ENCODE measurements at places on chromosomes 5 and 9.

GRCh38 chr5:51208296-51208695, 175.0 kb upstream of the ISL1 start:
- DNase-seq = no peak

DNA sequence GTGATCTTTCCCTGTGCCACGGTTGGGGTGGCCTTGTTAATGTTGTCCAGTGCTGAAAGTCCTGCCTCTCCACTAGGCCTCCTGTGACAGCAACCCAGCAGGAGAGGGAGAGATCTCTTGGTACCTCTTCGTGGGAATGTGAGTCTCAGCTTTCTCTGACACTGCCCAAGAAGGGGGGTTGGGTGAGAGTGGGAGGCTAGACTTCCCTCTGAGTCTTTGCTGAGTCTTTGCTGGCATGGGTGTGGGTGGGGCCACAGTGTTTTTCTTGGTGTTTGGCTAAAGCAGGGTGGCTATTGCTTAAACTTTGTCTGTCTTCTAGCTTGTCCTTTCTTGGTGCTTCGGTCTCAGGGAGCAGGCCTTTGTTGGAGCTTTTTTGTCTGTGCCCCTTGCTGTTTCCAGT, 145.6 kb downstream of the GNA14 start:
- DNase-seq = no peak

GRCh38 chr9:37939575-37940095, 35.7 kb upstream of the SLC25A51 start:
- DNase-seq = no peak

DNA sequence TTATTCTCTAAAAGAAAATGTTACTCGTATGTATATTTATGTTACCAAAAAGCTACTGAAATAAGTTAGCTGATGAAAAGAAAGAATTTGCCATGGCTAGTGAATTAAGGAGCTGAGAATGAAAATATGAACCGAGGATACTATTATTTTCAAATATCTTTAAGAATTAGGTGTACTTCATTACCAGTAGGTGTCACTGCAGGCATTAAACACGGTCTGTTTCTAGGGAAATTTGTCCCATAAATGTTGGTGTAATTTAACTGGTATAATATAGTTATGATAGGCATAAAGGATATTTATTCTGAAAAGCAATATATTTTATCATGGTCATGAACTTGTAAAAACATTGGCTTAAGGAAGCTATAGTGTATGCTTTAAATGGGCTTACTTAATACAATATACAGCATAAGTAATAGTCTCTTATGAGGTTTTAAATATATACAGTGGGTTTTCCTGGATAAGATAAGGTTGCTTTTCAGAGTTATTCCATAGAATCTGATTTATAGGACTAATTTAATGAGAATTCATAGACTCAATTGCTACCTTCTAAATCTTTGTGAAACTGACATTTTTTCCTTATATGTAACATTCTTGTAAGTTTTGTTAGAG, 72.4 kb upstream of the MPDZ start:
- peak; percentile 24 for DNase-seq

DNA sequence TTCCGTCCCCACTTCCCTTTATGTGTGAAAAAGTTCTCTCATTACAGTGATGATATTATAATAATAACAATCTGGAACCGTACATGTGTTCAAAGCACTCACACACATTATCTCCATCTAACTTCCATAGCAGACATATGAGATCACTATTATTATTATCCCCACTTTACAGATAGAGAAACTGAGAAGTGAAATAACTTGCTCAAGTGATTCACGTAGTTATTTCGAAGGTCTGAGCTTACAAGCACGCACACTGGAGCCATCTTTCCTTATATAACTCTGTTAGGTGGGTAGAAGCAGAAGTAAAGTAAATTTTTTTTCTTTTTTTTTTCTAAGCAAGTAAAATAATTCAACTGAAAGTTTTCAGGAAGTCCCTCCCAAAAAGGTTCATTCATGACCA, 62.9 kb upstream of the PTGER4 start:
- no peak for DNase-seq

DNA sequence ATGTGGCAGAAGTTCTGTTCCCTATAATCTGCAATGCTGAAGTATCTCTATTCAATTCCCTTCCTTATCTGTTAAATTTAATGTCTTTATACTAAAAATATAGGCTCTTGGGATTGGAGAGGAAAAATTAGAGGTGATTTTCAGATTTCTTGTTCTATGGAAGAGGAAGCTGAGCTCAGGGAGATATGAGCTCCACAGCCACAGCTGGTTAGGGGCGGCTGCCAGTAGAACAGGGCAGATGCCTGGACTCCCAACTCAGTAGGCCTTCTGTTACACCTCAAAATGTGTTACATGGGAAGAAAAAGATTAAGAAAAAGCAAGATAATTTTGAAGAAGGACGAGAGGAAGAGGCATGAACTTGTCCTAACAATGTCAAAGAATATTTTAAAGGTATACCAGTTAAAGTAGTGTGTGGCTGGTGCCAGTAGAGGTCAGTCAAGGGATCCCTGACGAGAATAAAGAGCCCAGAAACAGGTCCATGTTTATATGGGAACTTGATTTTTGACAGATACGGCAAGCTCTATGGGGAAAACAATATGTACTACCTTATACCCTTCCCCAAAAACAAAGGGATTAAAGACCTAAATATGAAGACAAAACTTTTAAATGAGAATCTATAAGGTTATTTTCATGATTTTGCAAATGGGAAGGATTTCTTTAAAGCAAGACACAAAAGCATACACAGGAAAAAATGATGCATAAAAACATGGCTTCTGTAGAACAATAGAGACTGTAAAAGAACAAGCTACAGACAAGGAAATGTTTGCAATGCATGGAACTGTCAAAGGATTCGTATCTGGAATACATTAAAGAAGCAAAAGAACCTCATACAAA, 28.7 kb downstream of the DNAJC21 start:
- peak; percentile 18 for DNase-seq

DNA sequence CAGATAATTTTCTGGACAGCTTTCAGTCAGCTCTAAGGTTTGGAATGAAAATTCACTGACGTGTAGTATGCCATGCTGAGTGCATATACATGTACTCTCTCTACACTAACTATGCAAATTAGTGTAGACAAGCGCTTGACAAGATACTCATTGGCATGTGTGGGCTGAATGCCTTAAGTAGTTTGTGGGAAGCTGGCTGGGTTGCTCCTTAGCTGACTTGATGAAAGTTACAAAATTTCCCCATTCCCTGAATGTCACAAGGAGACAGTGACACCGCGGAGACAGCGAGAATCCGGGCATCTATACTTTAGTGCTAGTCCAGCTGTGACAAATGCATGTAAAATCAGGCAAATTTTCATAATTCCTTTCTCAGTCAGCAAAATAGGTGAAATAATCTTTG, 51.6 kb upstream of the C5orf46 start:
- DNase-seq = no peak
